ENCODE measurements at places on chromosomes 3 and 15.

GRCh38 chr3:127183931-127184869 lies 8.7 kb upstream of the PRR23E start:
- no peak for DNase-seq

DNA sequence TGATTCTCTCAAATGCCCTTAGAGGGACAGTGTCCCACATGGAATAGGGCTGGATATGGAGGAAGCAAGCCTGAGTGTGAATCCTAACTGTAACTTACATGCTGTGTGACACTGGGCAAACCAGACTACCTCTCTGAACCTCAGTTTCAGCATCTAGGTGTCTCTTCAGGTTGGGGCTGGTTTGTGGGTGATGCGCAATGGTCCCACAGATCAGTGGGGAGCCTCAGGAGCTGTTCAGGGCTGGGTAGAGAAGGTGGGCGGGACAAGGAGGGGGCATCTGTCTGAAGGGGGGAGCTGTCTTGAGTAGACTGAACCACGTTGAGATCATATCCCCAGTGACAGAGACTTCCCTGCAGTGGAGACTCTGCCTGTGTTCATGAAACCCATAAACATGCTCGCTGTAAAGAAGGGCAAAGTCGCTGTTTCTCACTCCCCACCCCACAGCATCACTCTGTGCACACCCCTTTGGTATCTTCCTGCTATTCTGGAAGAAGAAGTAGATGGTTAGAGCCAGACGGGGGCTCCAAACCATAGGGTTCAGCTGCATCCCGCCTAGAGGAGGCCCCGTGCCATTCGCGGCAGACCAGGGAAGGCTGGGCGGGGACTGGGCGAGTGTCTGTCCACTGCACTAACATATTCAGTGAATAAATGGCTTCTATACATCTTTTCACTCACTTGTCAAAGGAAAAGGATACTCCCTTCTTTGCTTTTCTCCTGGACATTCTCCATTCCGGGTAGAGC lies 28.4 kb downstream of the SRPRB start:
- DNase-seq: no peak

GRCh38 chr3:127304121-127304744 lies 16.4 kb upstream of the PRR20G start:
- DNase-seq: no peak

DNA sequence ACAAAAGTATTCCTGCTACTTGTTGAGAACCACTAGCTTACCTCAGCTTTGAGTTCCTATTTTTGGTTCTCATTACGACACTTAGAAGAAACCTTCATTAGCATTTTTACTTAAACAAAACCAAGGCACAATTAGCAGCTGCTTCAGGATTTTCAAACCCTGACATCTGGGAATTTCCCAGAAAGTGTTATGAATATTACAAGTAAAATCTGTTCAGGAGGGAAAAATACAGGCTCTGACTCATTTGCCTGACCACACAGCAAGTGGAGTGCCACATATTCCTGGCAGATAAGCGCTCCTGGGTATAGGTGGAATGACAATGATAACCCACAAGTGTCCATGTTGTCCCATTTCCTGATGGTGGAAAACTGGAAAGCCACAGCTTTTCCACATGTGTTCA lies 10.3 kb upstream of the RFTN1 start:
- DNase-seq: no peak

GRCh38 chr3:185647880-185648210 lies 61.8 kb downstream of the SENP2 start:
- no peak for DNase-seq

DNA sequence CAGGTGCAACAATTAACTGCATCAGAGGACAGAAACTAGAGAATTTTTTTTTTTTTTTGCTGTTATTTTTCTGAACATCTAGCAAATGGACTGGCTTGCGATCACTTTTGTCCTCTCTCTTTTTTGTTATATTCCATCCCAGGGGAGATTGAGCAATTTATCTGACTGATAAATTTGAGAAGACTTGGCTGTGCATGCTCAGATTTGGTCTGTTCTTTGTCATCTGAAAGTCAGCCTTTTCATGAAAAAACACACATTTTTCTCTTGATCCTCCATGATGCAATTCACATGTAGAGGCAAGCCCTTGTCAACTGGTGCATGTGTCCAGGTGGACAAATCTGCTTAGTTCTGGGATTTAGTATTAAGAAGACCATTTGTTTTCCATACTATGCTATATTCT lies 309.3 kb downstream of the LRRC3B start:
- no peak for DNase-seq

Data from activated naive CD4-positive, alpha-beta T cell treated with anti-CD3 and anti-CD28 coated beads, Interleukin-2, amount 10 ng/mL, durations not matched to agents 7 days and 5 days (primary cell).